Hematopoietic multipotent progenitor cell treated with erythropoietin and hydrocortisone succinate and interleukin-3 and kit ligand, for 8 days (in vitro differentiated cells): ENCODE measurements at places on chromosomes 7 and 10.
A peak's percentile ranks its signal among the peaks of the same experiment; 100 is the strongest.

DNA sequence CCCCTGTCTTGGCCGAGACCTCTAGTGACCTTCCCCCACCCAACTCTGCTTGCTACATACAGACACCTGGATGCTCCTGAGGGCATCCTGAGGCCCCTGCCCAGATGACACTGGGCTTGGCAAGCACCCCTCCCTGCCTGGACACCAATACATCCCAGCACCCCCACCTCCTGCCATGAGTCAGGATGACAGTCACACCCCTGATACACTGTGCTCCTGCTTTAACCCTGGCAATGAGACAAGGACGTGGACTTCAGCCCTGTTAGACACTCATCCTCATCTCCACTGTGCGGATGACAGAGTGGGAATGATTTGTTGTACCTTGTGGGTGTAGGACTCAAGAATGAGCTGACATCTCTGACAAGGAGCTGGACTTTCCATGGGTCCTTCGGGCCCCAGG is 186.3 kb upstream of the ADCY1 start:
- DNase-seq = no peak

DNA sequence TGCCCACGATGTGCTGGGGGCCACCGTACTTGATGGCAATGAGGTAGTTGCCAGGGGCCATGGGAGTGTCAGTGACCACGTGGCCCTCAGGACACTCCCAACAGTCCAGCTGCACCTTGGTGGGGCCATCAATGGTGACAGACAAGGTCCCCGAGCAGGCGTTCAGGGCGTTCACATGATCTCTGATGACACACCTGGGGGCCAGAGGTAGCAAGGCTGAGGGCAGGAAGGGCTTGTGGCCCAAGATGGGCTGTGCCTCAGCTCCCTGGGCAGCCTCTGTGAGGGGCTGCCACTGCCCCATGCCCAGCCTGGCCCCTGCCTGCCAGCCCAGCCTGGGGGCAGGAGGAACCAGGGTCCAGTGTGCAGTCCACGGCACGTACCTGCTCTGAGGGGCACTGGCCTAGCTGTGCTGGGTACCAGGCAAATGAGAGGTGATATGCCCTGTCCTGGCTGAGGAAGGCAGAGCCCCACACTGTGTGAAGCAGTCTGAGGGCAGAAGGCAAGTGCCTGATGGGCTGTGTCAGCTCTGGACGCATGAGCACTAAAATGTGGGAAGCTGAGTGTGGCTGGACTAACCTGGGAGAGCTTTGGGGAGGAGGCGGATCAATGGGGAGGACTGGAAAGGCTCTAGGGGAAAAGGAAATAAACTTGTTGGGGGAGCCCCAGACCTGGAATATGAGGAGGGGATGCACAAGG is 3.5 kb upstream of the KCP start:
- no peak for DNase-seq

DNA sequence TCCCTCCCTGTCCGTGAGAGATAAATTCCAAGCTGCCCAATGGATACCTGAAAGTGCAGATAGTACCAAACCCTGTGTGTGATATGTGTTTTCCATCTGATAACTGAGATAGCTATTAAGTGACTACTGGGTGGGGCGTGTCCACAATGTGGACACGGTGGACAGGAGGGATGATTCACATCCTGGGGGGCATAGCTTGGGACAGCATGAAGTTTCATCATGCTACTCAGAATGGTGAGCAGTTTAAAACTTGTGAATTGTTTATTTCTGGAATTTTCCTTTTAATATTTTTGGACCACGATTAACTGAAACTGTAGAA is 158.6 kb downstream of the CREB5 start:
- DNase-seq = peak; percentile 13

DNA sequence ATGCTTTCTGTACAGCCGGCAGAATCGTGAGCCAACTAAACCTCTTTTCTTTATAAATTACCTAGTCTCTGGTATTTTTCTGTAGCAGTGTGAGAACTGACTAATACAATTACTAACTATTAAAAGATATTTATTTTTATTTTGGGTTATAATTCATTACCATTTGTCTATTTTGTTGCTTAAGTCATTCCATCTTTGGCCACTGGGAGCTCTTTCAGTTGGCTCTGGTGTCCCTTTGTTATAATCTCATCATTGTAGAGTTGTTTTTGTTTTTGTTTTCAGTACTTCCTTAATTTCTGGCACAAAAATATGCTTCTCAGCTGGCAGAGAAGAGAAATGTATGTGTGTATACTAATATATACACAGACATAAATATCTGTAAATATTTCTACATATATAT is 807.9 kb upstream of the MBL2 start:
- no peak for DNase-seq

- DNase-seq = no peak
Observed at GRCh38 chr7:51528172-51528571, 211.6 kb upstream of the COBL start.

DNA sequence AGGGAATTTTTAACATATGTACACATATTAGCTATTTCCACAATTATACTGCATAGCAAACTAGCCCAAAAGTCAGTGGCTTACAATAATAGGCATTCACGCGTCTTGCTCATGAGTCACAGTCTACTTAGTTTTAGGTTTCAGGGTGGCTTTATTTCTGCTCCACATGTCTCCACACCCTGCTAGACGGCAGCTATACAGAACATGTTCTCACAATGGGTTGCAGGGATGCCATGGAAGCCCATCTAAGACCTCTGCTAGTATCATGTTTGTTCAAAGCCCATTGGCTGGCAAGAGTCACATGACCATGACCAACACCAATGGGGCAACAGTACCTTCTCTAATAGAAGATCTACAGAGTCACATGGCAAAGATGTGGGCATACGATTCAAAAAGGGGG is 96.3 kb upstream of the NEBL start:
- no peak for DNase-seq

DNA sequence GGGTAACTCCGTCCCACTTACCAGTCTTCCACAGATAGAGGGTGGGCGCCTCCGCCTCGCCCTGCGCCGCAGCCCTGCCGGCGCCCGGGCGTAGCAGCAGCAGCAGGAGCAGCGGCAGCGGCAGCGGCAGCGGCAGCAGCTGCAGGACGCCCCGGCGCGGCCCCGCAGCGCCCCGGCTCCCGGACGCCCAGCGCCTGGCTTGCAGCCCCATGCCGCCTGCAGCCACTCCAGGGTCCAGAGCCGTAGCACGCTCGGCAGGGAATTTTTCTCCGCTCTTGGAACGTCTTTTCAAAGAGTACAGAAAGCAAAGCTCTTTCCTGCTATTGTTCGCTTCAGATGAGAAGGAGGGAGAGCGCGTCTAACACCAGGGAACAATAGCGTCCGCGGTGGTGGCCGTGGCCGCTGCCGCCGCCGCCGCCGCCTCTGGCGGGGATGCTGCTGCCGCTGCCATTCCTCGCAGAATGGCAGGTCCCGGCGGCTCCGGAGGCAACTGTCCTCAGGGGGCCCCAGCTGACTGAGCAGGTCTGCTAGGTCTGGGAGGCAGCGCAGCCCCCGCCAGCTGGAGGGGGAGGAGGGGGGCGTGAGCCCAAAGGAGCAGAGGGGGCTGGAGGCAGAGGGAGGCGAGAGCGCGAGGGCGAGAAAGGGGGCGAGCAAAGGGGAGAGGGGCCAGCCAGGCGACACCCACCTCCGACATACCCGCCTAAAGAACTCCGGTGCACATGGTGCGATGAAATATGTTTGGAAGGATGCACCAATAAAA is at the start of gene THSD7A:
Gene THSD7A (minus strand): TSS at position 463 of the 760 bp plus-strand sequence. CDS start 252 bp downstream, at position 211.
- DNase-seq = no peak

- no peak for DNase-seq
Observed at GRCh38 chr10:11509036-11509435, 102.4 kb downstream of the USP6NL start.

- peak; percentile 10 for DNase-seq
Observed at GRCh38 chr7:114085592-114086501, 167.0 kb upstream of the PPP1R3A start.

DNA sequence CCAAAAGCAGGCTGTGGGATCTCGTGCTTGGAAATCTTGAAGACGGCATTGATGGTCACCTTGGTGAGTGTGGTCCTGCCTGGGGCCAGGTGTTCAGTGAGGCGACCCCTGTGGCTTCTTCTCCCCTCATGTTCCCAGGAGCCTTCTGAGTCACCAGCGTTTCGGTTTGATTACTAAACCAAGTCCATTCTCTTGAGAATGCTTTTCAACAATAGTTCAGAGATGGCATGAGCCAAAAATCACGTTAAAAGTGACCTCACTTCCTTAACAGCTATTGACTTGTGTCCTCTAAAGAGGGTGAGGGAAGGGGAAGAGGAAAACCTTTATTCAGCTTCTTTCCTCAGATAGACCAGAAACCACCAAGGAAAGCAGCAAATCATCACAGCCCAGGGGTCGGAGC is 315.2 kb downstream of the GATA3 start:
- DNase-seq = no peak

- no peak for DNase-seq
Observed at GRCh38 chr7:115844857-115845256, 185.7 kb downstream of the TFEC start.

GRCh38 chr7:47401611-47402570 is 180.0 kb downstream of the TNS3 start:
- no peak for DNase-seq

DNA sequence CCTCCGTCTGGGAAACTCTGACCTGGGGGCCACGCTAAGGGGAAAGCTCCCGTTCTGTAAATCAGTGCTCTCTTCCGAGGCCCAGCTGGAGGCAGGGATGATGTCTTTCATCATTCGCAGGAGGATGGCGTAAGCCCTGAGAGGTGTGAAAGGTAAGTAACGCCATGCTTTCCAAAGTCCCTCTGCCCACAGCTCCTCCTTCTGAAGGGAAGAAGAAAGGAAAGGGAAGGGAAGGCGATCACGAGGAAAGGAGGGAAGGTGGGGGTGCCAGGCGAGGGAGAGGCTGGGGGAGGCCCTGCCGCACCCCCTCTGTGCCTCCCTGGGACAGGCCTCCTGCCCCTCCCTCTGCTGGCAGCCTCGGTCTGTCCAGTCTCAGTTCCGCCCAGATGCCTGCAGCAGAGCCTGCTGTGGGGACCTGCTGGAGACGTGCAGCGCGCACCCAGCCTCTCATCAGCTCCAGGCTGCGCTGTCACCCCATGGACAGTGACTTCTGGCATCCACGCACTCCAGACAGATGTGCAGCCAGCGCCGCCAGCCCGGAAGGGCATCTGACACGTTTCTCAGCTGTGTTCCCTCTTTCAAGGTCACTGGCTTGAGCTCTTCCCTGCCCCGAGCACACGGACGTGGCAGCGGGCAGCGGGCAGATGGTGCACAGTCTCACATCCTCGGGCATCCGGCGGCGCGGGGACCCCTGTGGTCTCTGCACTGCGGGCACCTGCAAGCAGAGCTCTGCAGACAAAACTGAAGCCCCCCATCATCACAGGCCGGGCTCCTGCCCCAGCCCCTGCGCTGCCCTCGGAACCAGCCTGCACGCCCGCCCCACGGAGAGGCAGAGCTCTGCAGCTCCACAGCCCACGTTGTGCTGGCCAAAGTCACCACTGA is 60.6 kb downstream of the INSIG1 start:
- no peak for DNase-seq

- DNase-seq = no peak
Observed at GRCh38 chr10:77357185-77357584, 280.4 kb downstream of the KCNMA1 start.

DNA sequence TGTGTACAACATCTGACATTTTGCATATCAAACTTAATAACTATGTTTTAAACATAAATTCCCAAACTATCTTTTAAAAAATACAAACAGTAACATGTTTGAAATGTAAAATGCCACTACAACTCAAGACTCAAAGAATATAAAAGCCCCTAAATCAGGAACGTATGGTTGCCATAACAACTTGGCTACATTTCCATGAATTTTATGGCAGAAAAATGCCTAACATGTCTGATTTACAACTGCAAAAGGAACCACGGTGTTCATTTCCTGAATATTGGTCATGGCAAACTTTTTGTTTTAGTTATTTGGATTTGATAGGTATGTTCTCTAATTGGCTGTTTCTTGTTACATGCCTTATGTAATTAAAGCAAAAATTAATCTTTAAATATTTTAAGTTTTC is 2.0 kb downstream of the SOSTDC1 start:
- no peak for DNase-seq

GRCh38 chr10:113061557-113061956 is 111.5 kb downstream of the TCF7L2 start:
- no peak for DNase-seq

DNA sequence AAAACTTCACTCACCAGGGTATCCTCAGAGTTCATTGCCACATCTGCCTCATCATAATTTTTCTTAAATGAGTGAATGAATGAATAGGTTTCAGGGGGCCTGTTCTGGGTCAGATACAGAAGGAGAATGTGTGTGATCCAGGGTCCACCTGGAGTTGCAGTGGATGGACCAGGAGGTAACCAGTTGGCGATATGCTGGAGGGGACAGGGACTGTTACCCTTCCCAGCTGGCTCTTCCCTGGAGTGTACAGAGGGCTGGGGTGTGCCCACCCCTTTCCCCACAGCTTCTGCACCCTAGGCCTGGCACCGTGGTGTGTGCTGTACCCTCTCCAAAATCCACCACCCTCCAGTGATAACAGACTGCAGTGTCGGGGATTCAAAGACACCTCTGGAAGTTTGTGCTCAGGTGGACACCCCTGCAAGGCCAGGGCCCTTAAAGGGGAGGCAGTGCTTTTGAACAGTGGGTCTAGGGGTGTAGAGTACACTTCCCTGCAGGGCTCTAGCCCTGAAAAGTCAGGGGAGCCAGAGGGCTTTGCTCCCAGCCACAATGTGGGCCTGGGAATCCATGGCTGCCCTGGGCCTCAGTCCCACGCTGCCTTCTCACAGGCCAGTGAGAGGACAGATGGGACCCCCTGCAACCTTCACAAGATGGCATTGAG is 134.4 kb upstream of the UNC5B start:
- DNase-seq = no peak

- DNase-seq = no peak
Observed at GRCh38 chr10:60810437-60811182, 32.3 kb downstream of the CDK1 start.

DNA sequence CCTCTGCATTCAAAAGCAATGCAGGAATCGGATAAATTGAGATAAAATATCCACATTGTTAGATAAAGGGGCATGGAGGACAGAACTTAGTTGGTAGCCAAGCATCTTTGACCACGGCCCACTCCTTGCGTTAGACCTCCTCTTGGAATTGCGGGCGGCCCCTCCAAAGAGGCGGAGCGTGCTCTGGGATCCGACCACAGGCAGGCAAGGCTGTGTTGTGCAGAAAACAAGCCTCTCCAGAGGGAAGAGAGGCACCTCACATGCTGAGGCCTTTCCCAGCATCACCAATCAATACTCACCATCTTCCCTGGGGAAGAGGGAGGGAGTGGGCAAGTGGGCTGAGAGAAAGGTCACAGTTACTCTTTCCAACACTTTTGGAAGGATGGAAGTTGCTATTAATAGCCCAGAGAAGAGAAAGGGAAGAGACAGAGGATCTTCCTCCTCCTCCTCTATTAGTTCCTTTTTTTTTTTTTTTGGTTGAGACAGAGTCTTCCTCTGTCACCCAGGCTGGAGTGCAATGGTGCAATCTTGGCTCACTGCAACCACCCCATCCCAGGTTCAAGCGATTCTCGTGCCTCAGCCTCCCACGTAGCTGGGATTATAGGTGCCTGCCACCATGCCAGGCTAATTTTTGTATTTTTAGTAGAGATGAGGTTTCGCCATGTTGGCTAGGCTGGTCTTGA is 49.7 kb upstream of the NRF1 start:
- DNase-seq = no peak

DNA sequence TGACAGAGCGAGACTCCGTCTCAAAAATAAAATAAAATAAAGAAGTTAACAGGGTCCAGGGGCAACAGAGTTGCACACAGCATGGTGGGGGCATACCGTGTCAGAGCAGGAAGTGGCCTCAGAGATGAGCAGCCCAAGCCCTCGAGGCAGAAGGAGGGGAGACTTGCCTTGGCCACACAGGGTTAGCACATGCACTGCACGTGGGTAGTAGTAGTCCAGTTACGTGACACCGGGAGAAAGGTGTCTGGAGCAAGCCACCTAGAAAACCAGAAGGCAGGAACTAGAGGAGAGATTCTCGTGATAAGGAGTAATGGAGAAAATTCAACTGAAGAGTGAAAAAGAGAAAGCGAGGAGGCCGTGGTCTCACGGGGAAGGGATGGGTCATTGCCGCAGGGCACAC is 9.8 kb upstream of the DENND2A start:
- DNase-seq = no peak
